Activated CD4-positive, CD25-positive, alpha-beta regulatory T cell treated with anti-CD3 and anti-CD28 coated beads, Interleukin-2, amount 50 U/mL, for 72 hours (primary cell): ENCODE measurements at places on chromosomes 2 and 18.
A peak's percentile ranks its signal among the peaks of the same experiment; 100 is the strongest.

GRCh38 chr2:198157314-198157713, 352.9 kb downstream of the PLCL1 start:
- no peak for DNase-seq

DNA sequence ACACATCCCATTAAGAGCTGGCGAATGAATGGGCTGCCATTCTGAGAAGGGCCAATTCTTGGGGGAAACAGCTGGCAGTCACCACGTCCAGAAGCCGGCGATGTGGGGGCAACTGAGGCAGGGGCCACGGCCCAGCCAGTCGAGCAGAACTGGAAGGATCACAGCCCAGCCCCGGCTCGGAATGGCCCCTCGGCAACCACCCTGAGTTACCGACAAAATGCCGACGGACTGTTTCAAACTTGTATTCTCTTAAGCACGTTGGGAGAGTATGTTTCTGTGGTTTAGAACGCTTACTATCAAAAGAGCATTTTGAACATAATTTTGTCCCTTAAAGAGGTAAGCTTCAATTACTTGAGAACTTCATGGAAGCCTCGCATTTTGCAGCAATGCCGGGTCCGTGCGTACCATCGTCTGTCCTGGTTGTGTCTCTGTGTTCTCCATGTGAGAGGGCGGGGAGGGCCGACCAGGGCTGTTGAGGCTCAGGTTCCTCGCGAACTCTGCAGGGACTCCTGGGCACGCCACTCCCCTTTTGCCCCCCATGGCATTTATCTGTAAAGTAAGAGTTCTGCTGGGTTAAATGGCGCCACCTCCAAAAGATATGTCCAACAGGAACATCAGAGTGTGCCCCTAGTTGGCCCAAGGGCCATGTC, 155.9 kb downstream of the TWIST2 start:
- DNase-seq: no peak

GRCh38 chr18:808086-808485, 4.0 kb downstream of the YES1 start:
- DNase-seq: no peak

GRCh38 chr2:148920559-148920958, 45.5 kb downstream of the KIF5C start:
- no peak for DNase-seq

- no peak for DNase-seq
Measured at GRCh38 chr18:61771861-61772260, 120.9 kb downstream of the RNF152 start.

DNA sequence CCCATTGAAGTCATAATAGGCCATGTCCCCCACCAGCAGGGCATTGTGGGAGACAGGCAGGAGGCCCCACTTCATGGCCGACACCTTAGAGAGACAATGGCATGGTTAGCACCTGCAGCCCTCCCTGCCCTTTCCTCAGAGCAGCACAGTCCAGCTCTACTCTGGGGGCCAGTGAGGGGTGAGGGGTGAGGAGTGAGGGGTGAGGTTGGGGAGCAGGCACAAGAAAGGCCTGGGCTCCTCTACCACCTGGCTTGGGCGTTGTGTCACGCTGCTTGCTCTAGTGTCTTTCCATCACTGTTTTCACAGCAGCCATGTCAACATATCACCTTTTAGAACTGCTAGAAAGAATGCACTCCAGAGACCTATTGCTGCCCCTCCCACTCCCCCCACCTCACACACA, 77.2 kb downstream of the ADD2 start:
- peak; percentile 8 for DNase-seq

- DNase-seq: no peak
Measured at GRCh38 chr18:33828949-33829348, 250.9 kb downstream of the ASXL3 start.

GRCh38 chr2:202410092-202410491, 34.0 kb downstream of the BMPR2 start:
- no peak for DNase-seq

DNA sequence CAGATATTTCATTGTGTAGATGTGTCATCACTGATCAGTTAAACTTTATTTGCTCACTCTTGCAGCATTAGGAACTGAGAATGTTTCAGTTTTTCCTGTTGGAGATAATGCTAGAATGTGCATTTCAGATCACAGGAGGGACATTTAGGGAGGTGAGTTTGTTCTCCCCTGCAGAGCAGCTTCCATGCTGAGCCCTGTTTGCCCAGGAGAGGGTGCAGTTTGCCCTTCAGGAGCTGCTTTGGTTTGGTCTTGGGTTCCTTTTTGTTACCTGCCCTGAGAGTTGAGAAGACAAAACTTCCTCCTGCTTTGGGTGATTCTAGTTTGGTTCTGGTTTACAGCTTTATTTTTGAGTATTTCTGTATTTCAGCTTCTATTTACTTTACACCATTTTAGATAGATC, 49.9 kb downstream of the DGKD start:
- DNase-seq: no peak

GRCh38 chr2:182761903-182762302, 45.8 kb downstream of the DNAJC10 start:
- DNase-seq: no peak

DNA sequence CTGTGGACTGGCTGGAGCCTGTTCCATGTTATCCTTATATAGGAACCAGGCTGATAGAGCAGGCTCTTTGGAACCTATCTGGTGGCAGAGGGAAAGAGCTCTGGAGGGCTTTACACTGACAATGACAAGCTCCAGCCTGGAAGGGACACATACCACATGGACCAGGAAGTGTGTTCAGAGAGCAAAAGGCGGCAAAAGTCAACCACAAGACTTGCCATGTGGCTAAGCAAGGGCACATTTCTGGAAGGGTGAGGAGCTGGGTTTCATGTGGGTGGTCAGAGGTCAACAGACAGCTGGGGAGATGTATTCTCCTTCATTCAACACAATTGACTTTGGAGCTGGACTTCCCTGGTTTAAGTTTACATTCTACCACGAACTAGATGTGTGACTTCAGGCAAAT, 325.2 kb downstream of the DYSF start:
- no peak for DNase-seq

DNA sequence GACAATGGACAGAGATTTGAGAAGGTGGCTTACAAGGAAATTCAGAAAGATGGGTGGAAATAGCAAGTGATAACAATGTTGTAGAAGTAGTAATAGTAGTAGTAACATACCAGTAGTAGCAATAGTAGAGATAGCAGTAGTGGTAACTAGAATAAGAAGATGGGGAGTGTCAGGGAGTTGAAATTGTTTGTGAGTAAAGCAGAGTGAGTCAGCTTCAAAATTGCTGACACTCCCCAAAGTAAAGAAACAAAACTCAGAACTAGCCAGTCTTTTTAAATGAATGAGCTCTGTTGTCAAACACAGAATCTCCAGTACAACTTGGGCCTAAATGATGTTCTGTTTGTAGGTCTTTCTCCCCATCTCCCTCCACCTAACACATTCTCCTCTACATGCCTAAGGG, 1040.9 kb downstream of the CBLN2 start:
- no peak for DNase-seq

GRCh38 chr2:100293341-100294161, 28.8 kb downstream of the LONRF2 start:
- DNase-seq: no peak

- DNase-seq: no peak
Measured at GRCh38 chr2:77488141-77488540, 34.0 kb downstream of the LRRTM4 start.

- no peak for DNase-seq
Measured at GRCh38 chr2:230124235-230124634, 55.5 kb upstream of the SLC16A14 start.

DNA sequence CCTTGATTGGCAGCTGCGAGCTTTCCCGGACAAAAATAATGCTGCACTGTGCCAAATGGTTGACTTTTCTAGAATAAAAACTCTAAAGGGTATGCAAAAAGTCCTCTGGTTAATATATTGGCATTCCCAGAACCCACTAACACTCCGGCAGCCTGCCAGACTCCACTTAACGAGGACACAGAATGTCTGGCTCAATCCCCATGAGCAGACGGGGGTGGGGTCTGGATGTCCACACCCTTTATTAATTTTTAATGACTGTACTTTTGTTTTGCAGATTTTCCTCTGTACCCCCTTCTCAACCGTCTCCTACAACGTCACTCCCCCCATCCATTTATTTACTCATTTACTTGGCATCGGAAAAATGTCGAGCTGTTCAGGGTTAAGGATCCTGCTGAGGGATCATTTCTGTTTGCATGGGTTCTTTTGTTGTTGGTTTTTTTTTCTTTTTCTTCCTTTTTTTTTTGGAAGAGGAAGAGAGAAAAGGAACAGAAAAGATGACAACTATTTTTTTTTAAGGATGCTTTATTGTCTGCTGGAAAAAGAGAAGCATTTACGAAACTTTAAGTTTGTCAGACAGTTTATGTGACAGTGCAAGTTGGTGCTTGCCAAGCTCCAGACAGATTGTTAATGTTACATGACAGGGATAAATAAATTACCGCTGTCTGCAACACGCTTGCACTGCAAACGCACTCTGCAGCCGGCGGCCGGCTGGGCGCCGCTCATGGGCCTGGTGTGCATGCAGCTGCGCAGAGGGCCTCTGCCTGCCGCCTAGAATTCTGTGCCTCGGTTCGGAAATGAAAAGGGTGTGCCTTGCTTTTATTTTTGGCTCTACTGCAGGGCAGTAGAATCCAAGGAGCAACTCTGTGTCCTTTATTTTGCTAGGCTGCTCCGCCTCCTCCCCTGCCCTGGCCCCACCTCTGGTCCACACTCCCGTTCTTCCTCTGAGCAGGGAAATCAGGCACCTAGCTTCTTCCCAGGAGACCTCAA, 3.6 kb downstream of the LDLRAD4 start:
- no peak for DNase-seq

DNA sequence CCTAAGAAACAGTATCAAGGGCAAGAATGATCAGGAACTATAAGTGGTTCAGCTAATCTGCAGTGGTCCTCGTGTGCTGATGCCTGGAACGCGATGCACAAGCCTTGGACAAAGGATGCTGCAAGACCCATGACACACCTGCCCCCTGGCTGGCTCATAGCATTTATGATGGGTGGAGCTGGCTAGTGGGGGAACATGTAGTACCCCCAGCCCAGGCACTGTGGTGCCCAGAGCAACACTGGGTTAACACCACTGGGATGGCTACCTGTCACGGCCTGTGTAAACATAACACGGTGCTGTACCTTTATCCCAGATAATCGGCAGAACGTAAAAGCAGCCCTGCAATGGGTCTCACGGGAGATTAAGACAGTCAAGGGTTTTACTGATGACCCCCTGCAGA, 60.3 kb upstream of the PEX13 start:
- no peak for DNase-seq

DNA sequence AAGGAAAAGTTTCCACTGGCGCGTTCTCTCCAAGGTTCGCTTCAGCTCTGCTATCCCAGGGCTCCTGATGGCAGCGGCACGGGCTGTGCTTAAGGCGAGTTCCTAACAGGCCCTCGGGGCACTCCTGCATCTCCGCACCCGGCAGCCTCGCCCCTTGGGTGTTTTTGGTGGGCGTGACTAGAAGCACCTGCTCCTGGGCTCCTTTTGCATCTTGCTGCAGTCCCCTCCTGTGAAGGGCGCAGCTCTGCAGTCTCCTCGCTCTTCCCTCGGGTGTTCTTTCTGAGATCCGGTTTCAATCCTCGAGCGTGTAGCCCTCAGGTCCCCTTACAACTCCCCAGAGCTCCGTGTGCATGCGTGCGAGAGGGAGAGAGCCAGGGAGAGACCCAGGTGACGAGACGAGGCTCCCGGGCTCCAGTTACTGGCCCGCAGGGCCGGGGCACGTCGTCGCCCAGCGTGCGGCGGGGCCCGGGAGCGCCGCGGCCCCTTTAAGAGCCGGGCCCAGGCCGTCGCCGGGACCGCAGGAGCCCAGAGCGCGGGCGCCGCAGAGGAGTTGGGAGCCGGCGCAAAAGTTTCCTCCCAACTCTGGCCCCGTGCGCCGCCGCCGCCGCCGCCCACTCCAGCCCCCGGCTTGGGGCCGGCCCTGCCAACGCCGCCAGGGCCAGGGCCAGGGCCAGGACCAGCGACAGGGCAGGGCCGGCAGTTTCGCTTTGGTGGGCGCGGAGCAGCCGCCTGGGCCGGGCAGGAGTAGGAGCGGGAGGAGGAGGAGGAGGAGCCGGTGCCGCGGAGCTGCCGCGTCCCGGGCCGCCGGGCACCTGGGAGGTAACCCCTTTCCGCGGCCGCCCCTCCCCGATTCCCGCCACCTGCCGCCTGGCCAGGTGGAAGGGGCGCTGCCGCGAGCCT, at the start of gene PARD3B:
TSS of gene PARD3B (plus strand) at position 515 of the 900 bp plus-strand sequence. CDS start 525 bp downstream, outside the sequence.
- peak; percentile 35 for DNase-seq

GRCh38 chr18:46566111-46566510, 90.9 kb downstream of the LOXHD1 start:
- no peak for DNase-seq

DNA sequence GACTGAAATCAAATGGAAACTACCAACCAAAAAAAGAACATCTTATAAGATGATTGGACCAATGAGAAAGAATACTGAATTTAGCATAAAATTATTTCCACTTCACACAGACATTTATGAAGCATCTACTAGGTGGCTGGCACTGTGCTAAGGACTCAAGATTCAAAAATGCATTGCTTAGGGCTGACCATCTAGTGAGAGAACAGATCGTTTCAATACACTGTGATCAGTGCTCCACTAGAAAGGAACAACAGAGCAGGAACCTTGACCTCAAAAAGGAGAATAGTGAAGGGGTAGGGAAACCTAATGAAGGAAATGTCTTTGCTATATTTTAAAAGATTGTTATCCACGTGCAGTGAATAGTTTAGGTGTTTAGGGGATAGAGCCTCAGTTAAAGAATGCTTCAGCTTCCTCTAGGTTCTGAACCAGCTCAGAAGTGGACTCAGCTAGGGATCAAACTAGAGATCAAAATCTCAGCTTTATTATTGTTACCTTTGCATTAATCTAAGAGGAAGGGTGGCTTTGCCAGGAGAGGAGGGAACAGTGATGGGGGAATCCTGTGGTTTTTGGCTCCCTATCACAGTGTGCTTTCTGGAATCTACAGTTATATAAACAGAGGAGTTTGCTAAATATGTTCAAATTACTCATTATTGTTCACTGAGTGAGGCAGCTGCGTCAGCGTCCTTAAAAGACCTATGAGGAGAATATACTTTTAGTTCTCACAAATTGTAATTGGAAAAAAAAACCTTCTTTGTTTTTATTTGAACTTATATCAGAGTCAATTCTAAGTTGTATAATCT, 16.2 kb upstream of the BBS5 start:
- DNase-seq: no peak

GRCh38 chr2:156649596-156649995, 213.4 kb downstream of the GPD2 start:
- DNase-seq: no peak

DNA sequence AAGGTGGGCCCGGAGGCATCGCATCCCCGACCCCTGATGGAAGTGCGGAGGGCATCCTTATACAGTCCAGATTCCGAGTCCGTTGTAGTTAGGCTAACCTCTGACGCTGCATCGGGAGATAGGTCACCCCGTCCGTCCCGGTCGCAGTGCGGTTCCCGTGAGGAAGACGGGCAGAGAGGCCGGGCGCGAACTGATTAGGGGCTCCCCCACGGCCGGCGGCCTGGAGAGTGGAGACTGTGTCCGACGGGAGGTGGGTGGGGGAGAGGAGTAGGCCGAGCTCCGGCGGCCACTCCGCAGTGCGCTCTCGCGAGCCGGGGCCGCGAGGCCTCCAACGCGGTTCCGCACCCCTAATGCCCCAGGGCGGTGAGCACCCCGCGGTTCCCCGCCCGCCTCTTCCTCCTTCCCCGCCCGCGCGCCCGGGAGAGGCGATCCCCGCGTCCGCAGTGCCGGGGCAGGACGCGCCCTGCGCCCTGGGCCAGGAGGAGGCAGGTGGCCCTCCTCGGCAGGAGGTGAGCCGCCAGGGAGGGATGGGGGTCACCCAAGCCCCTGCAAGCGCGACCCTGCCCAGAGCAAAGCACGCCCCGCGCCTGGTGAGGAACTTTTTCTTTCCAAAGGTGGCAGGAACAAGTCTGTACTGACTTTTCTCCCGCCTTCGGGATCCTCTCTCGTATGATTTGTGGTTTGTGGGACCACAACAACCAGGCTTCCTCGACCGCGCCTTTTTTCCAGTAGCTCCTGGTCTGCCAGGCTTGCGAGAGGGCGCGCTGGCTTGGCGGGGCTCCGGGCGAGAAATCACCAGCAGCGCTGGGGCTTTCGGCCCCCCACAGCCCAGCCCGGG, 1.4 kb upstream of the SP5 start:
- peak; percentile 37 for DNase-seq
